ENCODE measurements at places on chromosomes 1 and 21. TPM values are rescaled to one million over a fixed set of nuclear protein-coding genes. Genes with fewer than 3 reads are reported as not detected.

IRF6 gene
- 3.8 TPM for total RNA-seq

OR2L2 gene
- 0.51 TPM for total RNA-seq

ACTA1 gene
- total RNA-seq, result 1.8 TPM

S100A8 gene
- 83.5 TPM for total RNA-seq

ADSS2 gene
- 44.2 TPM for total RNA-seq

LRRC7 gene
- 0.16 TPM for total RNA-seq

GPR61 gene
- total RNA-seq, result not detected

FHAD1 gene
- 2.7 TPM for total RNA-seq

DMBX1 gene
- not detected for total RNA-seq

KCNE2 gene
- total RNA-seq, result 1.7 TPM

KCNA2 gene
- 1.8 TPM for total RNA-seq

CHI3L1 gene
- 17.8 TPM for total RNA-seq

AQP10 gene
- 0.26 TPM for total RNA-seq

KCNT2 gene
- 18.8 TPM for total RNA-seq

ITGB2 gene
- 110 TPM for total RNA-seq

CACNA1S gene
- not detected for total RNA-seq

RHD gene
- not detected for total RNA-seq
